ENCODE measurements at places on chromosomes 2 and 18.
A peak's percentile ranks its signal among the peaks of the same experiment; 100 is the strongest.

DNA sequence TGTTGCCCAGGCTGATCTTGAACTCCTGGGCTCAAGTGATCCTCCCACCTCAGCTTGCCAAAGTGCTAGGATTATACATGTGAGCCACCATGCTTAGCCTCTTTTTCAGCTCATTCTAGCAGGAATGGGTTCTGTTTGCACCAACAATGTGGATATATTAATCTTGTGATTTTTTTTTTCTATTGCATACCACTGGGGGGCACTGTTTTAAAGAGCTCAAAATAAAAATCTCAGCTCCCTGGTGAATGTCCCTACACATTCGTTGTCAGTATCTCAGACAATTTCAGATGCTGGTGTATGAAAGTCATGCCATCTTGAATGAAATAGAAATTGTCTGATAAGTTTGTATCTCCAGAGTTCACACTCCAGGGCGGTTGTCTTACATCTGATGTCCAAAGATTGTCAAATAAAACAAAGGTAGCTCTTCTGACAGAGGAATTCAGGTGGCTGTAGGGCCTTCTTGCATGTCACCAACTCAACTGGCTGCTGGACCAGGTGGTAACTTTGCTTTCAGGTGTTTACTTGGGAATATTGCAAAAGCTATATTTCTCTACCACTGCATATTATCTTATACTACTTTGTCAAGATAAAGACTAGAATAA lies 3.1 kb upstream of the MATN3 start:
- peak; percentile 68 for DNase-seq

DNA sequence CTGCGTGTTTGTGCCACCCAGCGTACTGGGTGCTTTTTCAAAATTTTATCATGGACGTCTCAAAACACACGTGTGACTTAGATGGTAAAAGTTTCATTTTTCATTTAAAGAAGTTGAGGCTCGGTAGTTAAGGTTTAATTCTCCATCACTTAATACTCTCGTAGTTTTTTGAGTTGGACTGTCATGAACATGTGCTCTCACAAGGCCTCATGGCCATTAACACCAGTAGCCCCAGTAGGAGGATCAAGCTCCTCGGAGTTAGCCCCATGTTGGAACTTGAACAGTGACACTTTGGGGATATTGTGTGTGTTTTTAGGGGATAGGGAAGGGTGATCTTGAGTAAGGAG lies 15.3 kb downstream of the NMUR1 start:
- no peak for DNase-seq

- peak; percentile 72 for DNase-seq
Measured at GRCh38 chr2:85933753-85934594, 45.2 kb upstream of the ST3GAL5 start.

DNA sequence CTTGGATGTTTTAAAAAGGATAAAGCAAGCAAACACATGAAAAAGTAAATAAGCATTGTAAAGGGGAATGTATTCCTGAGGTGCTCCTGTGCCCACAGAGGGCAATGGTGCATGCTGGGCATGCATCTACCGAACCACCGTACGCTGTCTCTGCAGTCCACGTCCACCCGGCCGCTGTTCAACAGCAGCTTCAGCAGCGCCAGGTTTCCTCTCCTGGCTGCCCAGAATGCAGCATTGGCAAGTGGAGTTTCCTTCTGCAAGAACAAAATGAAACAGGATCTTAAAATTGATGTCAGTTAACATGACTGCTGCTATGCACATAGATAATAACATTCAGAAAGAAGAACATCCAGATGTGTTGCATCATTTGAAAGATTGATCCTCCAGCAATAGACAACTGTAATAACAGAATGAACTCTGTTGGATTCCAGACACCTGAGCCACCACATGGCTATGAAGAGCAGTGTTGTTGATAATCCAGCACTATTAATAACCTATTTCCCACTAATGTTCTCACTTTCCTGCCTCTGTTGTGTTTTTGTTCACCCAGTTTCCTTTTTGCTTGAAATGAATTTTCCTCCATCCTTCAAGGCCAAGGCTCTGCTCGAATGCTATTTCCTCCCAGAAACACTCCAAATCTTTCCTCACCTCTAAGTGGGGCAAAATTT lies 13.6 kb downstream of the ANKRD29 start:
- DNase-seq: no peak

DNA sequence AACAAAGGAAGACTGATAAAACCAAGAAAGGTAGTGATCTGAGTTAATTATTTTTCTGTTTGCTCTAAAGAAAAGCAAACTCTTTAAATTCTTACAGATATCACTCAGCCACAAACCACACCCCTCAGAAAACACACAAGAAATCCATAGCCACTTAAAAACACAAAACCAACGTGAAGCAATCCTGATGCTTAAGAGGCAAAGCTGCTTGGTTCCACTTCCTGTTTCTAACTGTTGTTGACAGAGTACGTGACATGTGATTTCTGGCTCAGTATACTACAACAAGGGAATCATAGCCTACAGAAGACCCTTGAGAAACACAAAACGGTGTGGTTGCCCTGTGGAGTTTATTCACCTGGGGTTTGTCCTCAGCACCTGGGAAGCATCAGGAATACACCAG lies 240.9 kb upstream of the APCDD1 start:
- no peak for DNase-seq

Measured in amniotic stem cell (primary cell).